ENCODE measurements at places on chromosomes 12 and 14. TPM values are rescaled to one million over a fixed set of nuclear protein-coding genes. Genes with fewer than 3 reads are reported as not detected.

The MANSC4 gene
- total RNA-seq, result not detected

The TMEM63C gene
- 0.79 TPM for total RNA-seq

The TAS2R42 gene
- not detected for total RNA-seq

The ZNF740 gene
- 15.2 TPM for total RNA-seq

The TEAD4 gene
- total RNA-seq, result 2.0 TPM

The PRPH gene
- 0.26 TPM for total RNA-seq

The PUS7L gene
- total RNA-seq, result 9.7 TPM

The IL31 gene
- not detected for total RNA-seq

The DUSP6 gene
- total RNA-seq, result 12.9 TPM

The NUAK1 gene
- 7.6 TPM for total RNA-seq

The HSPB8 gene
- 2.4 TPM for total RNA-seq

The SUDS3 gene
- total RNA-seq, result 32.9 TPM

The RERG gene
- total RNA-seq, result 0.53 TPM

The CD4 gene
- total RNA-seq, result not detected

The CCDC60 gene
- total RNA-seq, result 0.26 TPM

The PRICKLE1 gene
- total RNA-seq, result 2.4 TPM

The SPPL3 gene
- 8.7 TPM for total RNA-seq

The TRAF3 gene
- 34.6 TPM for total RNA-seq

The SLCO1A2 gene
- total RNA-seq, result not detected
